Muscle of arm (tissue), 14 donors: ENCODE measurements at places on chromosomes 2 and 18.

GRCh38 chr2:218405086-218405745 is 5.5 kb downstream of the CTDSP1 start:
- DNase-seq, result no peak

DNA sequence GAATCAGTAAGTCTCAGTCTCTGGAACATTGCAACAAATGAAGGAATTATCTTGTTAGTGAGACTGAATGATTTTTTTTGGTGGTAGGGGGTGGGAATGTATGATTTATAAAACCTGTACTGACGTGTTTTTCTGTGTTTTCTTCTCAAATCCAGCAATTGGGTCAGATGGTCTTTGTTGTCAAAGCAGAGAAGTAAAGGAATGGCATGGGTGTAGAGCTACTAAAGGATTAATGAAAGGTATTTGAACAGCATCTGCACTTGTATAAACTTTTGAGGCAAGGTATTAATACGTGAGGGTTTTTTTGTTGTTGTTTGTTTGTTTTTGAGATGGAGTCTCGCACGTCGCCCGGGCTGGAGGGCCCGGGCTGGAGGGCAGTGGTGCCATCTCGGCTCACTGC is 10.7 kb downstream of the DDX1 start:
- no peak for DNase-seq

- no peak for DNase-seq
Measured at GRCh38 chr2:174585146-174585545, 12.5 kb downstream of the WIPF1 start.

DNA sequence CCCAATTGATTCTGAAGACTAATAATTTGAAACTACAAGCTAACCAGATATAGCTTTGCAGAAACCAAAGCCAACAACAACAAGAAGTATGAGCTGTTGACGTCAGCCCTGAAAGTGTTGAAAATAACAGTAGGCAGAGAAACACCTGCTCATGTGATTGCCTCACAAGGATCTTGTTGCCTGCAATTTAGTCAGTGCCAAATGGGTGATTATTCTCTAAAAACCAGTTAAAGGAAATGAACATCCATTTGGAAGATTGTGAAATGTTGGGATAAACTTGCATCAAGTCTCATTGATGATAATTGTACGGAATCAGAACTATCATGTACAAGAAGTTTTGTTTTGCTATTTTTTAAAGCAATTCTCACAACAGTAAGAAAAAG is 2.8 kb downstream of the CYTIP start:
- DNase-seq, result no peak

DNA sequence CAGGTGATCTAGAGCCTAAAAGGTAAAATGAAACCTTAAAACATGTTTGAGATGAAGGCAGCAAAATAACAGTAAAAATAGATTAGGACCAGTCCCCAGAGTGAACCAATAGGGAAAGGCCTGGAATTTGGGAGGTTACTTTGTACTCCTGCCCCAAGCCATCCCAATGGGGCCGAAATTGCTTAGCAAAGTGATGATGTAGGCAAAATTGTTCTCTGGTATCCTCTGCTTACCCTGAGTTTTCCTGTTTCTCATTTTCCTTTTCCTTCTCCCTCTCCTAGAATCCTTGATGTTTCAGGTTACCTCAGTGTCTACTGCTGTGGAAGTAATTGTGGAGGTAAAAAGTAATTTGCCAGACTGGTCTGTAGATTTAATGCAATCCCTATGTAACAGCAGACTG is 92.9 kb downstream of the TRABD2A start:
- no peak for DNase-seq

- no peak for DNase-seq
Measured at GRCh38 chr2:240584486-240585031, 2.0 kb upstream of the CAPN10 start.

- DNase-seq, result no peak
Measured at GRCh38 chr2:108607706-108608301, 73.5 kb downstream of the LIMS1 start.

DNA sequence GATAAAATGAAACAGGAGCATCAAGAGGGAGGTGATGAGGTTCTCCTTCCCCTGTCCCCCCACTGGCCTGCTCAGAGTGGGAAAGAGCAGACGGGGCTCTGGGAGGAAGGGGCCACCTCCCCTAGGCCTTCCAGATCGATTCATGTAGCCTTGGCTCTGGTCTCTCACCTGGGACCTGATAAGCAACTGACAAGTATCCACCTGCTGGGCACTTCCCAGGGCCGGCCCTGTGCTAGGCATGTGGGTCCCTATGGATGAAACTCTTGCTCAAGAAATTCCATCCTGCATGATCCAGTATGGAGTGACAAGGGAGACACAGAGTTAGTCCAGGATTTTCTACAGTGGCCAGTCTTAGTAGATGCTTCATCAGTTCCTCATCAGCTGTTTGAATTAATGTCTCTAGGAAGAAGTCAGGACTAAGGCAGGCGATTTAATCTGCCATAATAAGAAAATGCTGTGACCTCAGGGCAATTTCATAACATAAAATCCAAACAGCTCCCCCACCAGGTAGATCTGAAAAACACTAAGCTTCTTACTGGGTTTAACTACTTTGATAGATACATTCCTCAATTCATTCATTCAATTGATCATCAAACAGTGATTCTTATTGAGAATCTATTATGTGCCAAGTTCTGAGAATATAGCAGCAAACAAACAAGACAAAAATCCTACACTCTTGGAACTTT is 44.7 kb upstream of the ZFP36L2 start:
- DNase-seq, result no peak

- DNase-seq, result no peak
Measured at GRCh38 chr2:10325278-10326145, 22.8 kb downstream of the HPCAL1 start.

DNA sequence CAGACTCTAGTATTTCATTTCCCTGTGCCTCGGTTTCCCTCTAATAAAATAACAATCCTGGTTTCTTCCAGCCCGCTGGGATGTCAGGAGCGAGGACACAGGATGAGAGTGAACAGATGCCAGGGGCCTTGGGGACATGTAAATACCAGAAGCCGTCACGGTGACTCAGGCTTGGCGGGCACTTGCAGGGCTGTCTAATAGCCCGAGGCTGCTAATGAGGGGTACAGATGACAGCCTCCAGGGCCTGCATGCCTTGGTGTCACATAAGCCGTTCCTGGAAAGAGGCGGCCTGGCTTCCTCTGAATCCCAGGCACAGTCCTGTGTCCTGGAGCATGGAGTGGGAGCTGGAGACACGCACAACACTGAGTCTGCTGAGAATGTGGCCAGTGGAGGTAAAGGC is 28.2 kb downstream of the HS1BP3 start:
- DNase-seq, result no peak

GRCh38 chr2:197838036-197838435 is 33.6 kb downstream of the PLCL1 start:
- no peak for DNase-seq

- DNase-seq, result no peak
Measured at GRCh38 chr2:158381205-158381604, 75.3 kb downstream of the CCDC148 start.

GRCh38 chr2:71600555-71600954 is 147.2 kb downstream of the DYSF start:
- no peak for DNase-seq

DNA sequence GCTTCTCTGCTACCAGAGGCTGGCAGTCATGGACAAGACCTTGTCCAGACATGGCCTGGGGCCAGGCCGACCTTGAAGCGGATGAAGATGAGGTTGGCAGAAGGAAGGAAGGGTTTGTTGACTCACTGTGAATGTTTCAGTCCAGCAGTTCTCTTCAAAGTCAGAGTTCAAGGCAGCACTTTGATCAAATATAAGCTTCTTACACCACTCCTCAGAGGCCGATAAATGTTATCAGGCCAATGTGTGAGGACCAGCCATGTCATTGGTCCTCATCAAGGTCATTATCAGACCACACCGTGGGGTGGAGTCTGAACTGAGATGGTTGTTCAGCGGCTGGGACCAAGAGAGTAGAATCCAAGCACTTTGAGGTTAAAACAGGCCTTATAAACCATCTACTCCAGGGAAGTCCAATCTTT is 35.5 kb downstream of the QPCT start:
- DNase-seq, result no peak

GRCh38 chr2:75844651-75845050 is 133.9 kb upstream of the GCFC2 start:
- DNase-seq, result no peak

DNA sequence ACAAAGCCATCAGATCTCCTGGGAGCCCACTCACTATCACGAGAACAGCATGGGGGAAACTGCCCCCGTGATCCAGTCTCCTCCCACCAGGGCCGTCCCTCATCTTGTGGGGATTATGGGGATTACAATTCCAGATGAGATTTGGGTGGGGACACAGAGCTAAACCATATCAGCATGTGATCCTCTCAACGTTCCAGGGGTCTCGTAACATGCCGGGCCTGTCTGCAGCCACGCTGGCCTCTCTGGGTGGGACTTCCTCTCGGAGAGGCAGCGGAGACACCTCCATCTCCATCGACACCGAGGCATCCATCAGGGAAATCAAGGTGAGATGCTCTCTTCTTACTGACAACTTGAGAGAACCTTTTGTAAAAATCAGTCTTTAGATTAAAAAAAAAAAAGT is 49.6 kb upstream of the RBM44 start:
- no peak for DNase-seq

DNA sequence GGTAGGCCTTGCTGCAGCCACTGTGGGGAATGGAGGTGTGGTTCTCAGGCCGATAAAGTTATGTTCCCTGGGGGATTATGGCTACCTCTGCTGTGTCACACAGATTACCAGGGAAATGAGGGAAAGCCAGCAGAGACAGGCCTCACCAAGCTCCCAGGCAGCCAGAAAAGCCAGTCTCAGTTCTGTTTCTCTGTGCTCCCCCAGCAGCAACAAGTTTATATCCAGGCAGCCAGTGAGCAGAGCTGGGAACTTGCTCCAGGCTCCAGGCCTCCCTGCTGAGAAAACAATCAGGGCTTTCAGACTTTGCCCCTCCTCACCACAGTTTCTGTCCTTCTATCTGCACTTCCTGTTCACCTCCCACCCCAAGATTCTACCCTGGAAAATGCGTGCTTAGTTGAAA is 596.6 kb upstream of the GYPC start:
- DNase-seq, result no peak

GRCh38 chr18:2570772-2571199 is 519 bp downstream of the METTL4 start:
- no peak for DNase-seq

DNA sequence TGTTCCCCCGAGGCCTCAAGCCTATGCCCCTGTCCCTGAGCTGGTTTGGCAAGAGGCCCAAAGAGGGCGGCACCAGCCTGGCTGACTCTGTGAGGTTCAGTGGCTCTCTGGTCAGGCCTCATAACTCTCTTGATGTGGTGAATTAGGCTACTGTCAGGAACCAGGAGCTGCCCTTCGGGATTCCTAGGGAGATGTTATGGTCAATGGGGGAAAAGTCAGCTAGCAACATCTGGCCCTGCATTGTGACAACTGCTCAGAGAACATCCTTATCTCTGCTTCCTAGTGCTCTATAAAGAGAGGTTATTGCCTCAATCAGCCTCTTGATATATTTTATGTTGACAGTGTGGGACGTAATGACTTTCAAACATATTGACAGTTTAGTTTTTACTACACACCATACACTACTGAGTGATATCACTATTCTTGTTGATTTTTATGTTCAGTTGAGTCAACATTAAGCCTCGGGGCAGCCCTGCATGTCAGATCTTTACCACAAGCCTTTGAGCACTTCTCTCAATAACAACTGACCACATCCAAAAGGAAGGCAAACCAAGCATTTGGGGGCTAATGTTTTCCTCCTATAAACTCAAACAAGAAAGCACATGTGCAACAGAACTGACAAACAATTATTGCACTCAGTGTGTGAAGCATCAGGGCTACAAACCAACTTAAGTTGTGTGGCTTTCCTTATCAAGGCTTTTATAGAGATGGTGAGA is 448.3 kb upstream of the SLC14A2 start:
- no peak for DNase-seq

- DNase-seq, result no peak
Measured at GRCh38 chr2:237164474-237165042, 78.9 kb downstream of the COPS8 start.

DNA sequence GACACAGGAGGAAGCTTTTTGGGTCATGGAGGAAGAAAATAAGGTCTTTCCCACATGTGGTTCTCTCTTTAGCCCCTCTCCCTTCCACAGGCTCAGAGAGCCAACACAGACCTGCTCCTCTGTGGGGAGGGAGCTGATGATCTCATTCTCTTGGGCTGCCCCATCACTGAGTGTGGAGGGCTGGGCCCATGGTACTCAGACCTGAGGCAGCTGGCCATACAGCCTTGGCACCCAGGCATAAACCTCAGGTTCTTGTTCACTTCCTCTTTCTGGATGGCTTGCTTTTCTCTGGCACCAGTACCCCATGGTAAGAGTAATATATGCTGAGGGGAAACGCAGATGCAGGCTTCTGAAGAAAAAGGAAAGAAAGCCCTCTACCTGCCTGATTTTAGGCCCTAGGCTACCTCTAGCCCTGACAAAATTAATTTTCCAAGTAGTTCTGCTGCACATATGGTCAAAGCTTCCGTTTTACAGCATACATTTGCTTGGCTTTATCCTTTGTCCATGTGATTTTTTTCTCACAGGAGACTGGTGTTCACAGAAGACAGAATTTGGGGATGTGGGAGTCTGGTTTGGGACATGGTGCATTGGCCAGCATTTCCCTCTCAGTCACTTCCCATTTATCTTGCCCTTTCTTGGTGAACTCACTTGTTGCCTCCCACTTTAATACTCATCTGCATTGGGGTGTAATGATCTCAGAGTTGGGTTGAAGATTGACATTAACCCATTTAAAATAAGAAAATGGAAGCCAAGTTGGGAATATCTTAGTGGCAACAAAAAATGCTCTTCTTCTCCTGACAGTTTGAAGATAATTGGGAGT is 11.1 kb downstream of the DHRS9 start:
- no peak for DNase-seq

GRCh38 chr18:57853133-57853532 is 50.0 kb upstream of the ATP8B1 start:
- DNase-seq, result no peak

DNA sequence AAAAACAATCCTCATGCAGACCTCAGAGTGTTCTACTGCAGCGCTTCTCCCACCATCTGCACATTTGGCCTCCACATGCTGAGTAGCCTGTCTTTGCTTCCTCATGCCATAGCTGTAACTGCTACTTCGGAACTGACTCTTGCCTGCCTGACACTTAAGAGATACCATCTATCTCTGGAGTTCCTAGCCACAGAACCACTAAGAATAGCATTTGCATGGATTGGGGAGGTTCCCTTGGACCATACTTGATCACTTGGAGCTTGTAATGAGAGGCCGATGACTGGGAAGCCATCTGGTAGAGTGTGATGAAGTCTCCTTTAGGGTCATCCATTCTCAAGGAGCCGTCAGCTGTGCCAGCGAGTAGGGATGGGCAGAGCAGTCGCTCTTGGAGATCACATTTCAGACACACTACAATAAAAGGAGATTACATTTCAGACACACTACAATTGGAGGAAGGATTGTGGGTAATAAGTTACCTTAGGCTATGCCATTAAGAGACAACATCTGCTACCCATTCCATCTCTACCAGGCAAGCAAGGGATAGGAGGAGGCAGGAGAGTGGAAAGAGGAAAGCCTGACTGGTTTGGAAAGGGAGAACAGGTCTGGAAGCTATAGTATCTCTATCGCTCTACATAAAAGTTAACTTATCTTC is 21.8 kb downstream of the DOK1 start:
- DNase-seq, result no peak
